GM19239 (cell line): ENCODE measurements at places on chromosomes 2 and 18.

DNA sequence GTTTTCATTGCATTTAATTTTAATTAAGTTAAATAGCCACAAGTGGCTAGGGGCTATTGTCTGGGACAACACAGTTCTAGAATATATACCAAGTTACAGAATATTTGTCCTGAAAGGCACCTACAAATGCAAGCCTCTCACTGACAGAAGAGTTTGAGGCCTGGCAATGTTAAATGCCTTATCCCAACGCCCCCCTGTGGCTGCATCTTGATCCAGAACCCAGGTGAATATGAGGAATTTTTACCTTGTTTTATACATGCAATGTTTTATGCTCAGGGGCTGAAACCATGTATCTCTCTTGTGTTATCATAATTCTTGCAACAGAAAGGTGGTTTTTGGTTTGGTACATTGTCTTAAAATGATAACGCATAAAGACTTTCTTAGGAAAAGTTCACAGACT, 71.8 kb upstream of the SEC11C start:
- DNase-seq, result no peak

GRCh38 chr2:203975912-203976311, 39.3 kb downstream of the ICOS start:
- DNase-seq, result no peak

- no peak for DNase-seq
Observed at GRCh38 chr2:100321179-100321865, 979 bp downstream of the LONRF2 start.

GRCh38 chr2:110146945-110147332, 31.3 kb upstream of the MALL start:
- no peak for DNase-seq

DNA sequence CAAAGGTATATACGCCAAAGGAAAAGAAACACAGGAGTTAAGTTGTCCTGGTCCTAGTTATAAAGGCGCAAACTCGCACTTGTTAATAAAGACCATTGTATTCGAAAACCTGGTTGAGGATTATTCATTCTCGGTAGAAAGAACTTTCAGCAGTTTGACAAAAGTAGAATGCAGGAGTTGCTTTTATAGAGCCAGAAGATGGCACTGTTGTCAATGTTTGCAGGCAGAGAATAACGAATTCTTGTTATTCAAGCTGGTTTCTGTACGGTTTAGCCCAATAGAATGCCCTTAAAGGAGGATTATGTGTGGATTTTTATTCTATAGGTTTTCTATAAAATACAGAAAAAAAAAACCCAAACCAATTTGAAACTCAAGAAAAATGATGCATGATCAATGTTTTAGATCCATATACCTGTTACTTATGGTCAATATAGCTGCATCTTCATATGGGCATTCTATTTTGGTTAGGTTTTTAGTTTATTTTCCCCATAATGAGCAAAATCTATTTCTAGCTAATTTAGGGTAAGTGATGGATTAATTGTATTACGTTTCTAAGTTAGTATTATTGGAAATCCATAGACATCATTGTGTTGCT, 510.3 kb downstream of the PLCL1 start:
- no peak for DNase-seq

- DNase-seq, result no peak
Observed at GRCh38 chr2:1736997-1737480, 7.3 kb downstream of the PXDN start.
